Gastrocnemius medialis (tissue), 4 donors: ENCODE measurements at places on chromosomes 7 and 10. TPM values are rescaled to one million over a fixed set of nuclear protein-coding genes. Genes with fewer than 3 reads are reported as not detected.

Gene WDR86
- 0.13 TPM for total RNA-seq

Gene GPR15LG
- total RNA-seq: 0.92 TPM

Gene SLC26A5
- total RNA-seq: not detected

Gene NUPR2
- total RNA-seq: not detected

Gene CALD1
- total RNA-seq: 37.3 TPM

Gene UTF1
- not detected for total RNA-seq

Gene NCF1
- 0.53 TPM for total RNA-seq

Gene AS3MT
- 4.7 TPM for total RNA-seq

Gene POLR2J2
- not detected for total RNA-seq

Gene CDNF
- 18.3 TPM for total RNA-seq

Gene WDFY4
- 0.51 TPM for total RNA-seq

Gene DKK1
- 0.78 TPM for total RNA-seq

Gene NKX2-3
- not detected for total RNA-seq

GRCh38 chr10:97888641-97889262, 39.1 kb downstream of the GOLGA7B start:
- no peak for DNase-seq

DNA sequence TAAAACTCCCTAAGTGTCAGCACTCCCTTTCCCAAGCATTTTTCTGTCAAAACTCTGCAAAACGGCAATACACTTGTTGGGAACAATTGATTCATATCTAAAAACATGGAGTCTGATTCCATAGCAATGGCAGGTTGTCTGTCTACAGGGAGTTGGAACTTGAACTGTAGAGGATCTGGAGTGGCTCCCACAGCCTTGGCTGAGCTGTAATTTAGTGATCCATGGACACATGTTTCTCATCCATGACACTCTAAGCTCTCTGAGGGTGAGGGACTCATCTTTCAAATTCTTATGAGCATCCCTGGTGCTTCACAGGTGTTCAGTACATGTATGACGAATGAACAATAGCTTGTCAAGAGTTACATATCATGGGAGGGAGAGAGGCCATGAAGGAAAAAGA, 466.1 kb downstream of the GRID1 start:
- DNase-seq: no peak

GRCh38 chr10:133523631-133524203, 3.4 kb upstream of the CYP2E1 start:
- no peak for DNase-seq

DNA sequence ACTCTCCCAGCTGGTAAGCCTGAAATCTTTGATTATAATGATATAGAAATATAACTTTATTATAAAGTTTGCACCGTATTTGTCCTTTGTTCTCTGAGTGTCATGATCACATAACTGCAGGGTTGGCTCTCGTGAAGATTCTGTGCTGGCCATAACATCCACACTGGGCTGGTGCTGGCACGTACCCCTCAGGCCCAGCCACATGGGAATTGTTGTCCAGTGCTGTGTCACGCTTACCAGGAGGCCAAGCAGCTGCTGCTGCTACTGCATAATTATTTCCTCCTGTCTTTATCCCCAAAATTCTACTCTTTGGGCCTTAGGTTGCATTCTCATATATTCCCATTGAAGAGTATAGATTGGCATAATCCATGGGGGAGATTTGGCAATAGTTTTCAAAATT, 20.8 kb upstream of the UCN3 start:
- no peak for DNase-seq

- no peak for DNase-seq
These were observed 71.9 kb downstream of the OAT start for GRCh38 chr10:124346831-124347230.

DNA sequence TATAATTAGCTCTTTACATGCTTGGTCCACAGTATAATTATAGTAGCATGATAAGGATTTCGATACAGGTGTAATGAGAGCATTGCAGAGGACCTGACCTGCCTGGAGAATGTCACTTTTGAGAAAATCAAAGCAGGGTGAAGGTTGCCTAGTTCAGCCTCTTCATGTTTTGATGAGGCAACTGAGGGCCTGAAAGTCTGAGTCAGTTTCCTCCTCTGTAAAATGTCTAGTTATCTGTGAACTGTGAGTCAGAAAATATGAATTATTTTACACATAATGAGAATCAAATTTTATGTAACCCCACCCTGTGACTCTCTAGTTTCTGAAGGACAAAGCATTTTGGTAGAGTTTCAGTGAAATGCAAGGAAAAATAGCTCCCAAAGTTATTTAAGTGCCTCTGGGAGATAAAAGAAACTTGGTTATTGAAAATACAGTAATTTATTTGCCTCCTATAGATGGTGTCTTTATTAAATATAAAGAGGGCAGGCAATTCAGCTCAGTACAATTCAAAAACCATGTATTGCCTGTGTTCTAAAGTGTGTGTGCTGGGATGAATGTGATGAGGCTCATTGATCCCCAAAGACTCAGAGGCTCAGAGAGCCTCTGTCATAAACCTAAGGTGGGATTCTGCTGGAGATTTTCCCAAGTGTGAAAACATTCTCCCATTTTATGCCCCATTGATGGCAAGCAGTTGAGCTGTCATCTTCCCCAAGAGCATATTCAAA, 37.3 kb upstream of the SAMD9L start:
- no peak for DNase-seq

DNA sequence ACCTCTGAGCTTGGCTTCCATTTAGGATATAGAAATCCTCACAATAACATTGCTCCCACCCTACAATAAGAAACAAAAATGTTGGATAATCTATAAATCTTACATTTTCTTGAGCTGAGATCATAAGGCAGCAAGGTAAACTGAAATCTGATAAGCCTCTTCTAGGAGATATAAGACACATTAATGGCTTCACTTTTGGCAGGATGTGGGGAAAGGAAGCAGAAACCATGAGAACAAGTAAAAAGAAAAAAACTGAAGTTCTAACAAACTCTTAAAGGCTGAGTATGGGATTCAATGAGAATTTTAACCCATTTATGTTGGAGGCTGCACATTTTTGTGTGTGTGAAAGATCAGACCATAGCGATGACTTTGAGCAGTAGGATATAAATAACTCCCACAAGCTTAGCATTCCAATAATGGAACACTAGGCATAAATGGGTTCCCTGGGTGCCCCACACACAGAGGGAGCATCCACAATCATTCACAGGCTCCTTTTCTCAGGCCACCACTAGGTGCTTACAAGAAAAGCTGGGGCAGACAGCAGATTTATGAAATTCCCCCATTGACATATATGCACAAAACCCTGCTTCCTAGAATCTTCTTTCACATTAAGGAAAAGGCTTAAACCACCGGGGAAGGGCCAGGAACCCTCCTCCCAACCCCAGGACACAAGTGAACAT, 564.9 kb upstream of the MGMT start:
- no peak for DNase-seq

GRCh38 chr10:92082583-92083280, 159.2 kb downstream of the BTAF1 start:
- DNase-seq: no peak

- no peak for DNase-seq
These were observed 312.4 kb downstream of the CALN1 start for GRCh38 chr7:72099784-72100183.

DNA sequence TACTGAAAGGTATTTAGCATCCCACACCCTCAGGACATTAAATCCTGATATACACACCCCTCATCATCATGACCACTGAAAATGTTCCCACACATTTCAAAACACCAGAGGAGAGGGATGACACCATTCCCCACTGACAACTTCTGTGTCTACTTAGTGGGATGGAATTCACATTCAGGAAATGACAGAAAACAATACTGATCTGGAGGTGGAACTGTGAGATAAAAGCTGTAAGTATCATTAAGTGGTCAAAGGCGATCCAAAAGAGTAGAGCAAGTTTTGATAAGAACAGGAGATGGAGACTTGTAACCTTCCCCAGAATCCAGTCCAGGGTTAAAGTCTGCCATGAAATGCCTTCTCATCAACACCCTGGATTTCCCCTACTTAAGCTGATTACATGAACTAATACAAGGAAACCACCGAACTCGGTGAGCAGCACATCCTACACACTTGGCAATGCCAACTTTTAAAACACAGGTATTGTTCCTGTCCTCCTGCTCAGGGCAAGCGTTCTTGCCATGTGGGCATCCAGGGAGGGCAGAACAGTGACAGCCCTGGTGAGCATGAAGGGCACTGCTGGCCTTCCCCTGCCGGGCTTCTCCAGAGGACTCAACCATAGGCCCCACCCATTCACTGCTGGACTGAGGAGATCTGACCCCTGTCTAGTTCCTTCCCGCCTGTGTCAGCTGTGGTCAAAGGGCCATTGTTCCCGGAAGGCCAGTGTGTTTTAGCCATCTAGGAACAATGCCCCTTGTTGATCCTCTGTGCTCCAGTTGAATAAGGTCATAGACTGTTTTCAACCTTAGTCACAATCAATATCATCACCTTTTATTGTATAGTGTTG, 85.0 kb downstream of the SGMS1 start:
- no peak for DNase-seq

GRCh38 chr10:133230044-133230361, at the start of gene UTF1:
Gene UTF1 (plus strand): TSS chr10:133230217. CDS start chr10:133230289, 72 bp downstream.
- no peak for DNase-seq

DNA sequence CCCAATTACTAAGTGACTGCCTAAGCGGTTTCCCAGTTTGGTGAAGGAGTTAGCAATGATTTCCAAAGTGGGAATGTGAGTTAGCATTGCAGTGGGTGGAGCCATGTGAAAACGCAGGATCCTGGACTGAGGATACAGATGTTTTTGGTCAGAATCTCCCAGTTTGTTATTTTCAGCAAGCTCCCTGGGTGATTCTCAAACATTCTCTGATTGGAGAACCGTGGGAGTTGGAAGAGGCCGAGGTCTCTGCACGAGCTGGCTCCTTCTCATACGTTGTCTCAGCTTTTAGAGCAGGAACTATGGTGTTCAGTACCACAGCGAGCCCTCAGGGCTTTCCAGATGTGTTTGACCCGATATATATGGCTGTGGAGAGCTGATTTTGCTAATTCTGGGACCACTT, 396.5 kb upstream of the NPVF start:
- no peak for DNase-seq

- DNase-seq: no peak
These were observed 18.4 kb downstream of the MTPAP start for GRCh38 chr10:30330497-30331168.

DNA sequence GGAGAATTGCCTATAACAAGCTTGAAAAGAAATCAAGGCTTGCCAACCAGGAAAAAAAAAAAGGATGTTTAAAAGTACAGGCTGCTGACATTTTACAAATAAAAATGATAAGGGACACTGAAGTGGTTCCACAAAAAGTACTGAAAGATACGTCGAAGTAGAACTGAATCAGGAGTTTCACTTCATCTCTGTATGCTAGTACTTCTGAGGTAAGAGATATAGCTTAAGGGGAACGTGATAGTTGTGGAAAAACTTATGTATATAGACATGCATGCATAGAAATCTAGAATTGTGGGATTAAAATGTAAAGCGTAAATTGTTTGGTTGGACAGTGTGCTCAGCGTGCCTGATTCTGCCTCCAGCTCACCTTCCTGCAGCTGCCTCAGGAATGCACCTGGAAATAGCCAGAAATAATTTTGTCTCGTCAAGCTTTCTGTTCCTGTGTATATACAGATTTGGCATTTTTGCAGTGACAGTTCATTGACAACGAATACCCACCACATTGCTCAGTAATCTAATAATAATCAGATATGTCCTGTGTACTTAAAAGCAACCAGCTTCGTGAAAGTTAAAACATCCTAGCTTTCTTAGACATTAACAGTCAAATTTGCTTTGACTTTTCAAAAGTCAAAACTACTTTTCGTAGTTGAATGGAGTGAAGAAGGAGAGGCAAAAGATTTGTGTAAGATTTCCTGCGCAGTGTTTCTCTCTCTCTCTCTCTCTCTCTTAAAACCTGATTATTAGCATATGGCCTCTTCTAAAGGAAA, 1.4 kb downstream of the SOSTDC1 start:
- no peak for DNase-seq

DNA sequence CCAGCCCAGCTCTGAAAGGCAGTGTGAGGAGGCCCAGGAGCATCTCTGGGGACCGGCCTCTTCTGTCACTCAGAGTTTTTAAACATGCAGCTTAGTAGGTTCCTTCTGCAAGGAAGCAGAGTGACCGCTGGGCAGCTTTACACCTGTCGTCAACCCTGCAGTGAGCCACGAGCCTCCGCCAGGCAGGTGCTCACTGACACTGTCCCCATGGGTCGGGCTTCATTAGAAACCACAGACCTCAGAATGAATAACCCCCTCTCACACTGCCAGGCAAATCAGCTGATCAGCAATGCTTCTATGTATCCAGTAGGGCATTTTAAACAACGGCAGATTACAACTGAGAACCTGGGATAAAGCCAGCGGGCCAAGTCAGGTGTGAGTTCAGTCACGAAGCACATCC, 106.1 kb downstream of the MAD1L1 start:
- no peak for DNase-seq

DNA sequence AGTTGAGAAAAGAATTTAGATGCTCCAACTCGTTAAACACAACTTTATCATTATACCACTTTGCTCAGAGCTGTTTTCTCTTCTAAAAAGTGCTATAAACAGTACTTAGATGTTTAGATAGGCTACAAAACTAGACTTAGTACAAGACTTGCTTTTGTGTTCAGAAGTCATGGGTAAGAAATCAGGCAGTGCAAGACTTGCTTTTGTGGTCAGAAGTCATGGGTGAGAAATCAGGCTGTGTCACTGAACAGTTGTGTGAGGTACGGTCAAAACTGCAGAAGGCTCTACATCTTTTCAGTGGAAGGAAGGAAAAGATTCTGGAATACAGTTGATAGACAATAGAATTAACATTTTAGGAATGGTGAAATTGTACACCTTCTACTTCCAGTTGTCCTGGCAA, 239.7 kb downstream of the DNAJB9 start:
- no peak for DNase-seq

DNA sequence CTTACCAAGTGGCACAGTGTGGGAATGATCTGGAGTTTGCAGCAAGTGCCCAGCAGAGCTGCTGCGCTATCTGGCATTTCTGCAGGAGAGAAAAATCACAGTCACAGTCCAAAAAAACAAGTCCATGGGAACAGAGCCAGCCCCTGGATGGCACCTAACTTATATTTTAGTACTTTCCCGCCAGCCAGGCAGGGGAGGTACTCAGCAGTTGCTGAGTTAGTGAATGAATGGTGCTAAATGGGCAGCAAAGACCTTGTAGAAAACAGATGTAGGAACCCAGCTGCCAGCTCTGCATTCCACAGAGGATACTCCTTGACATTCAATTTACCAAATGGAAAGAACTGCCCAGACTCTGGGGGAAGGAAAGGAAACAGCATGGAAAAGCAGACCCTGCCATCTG, 54.5 kb downstream of the GSDME start:
- no peak for DNase-seq

- DNase-seq: no peak
These were observed 136.7 kb downstream of the KIF20B start for GRCh38 chr10:89838044-89838615.

DNA sequence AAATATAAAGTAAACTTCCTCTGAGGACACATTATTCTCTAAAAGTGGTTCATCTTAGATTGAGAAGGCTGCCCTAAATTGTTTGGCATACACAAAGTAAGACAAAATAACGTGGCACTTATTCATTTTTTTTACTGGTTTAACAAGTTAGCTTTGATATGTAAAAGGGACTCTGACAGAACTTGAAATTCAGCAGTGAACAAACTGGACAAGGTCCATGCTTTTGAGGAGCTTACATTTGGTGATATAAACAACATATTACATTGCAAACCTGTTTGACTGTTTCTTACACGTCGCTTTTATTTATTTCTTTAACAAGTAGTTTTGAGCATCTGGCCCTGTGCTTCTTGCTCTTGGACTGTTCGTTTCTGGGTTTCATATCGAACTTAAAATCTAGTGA, 253.1 kb upstream of the POM121L12 start:
- DNase-seq: no peak
